ENCODE measurements at places on chromosomes 11 and 22.

- no peak for DNase-seq
Observed at GRCh38 chr11:16817351-16817750, 78.9 kb downstream of the C11orf58 start.

DNA sequence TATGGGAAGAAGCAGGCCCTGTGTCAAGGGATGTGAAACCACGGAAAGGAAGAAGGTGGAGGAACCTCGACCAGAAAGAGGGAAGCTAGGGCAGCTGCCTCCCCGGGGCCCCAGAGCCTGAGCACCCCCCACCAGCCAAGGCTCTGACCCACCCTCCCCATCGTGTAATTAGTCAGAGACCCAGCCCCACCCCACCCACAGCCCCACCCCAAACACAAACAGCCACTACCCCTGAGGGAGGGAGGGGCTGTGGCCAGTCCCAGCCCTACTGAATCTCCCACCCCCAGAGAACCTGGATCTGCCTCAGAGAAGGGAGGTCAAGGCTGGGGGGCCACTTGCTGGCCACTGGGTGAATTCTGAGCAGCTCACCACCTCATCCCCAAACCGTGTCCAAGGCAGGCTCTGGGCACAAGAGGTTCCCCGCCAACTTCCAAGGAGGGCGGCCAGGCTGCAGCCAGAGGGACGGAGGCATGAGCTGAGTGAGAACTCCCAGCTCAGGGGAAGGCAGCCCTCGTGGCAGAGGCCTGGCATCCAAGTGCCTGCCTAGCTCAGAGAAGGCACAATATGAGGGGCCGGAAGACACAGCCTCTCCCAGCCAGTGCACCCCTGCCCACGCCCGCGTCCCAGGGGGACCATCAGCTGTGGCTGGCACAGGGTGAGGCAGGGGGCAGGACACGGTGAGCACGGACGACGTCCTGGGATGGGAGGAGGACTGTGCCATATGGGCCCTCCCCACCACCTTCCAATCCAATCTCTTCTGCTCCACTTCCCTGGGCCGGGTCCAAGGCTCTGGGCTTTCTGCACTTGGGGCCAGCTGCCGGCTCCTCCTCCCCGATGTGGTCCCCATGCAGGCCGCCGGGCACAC is 2.7 kb downstream of the PLXNB2 start:
- peak; percentile 47 for DNase-seq

DNA sequence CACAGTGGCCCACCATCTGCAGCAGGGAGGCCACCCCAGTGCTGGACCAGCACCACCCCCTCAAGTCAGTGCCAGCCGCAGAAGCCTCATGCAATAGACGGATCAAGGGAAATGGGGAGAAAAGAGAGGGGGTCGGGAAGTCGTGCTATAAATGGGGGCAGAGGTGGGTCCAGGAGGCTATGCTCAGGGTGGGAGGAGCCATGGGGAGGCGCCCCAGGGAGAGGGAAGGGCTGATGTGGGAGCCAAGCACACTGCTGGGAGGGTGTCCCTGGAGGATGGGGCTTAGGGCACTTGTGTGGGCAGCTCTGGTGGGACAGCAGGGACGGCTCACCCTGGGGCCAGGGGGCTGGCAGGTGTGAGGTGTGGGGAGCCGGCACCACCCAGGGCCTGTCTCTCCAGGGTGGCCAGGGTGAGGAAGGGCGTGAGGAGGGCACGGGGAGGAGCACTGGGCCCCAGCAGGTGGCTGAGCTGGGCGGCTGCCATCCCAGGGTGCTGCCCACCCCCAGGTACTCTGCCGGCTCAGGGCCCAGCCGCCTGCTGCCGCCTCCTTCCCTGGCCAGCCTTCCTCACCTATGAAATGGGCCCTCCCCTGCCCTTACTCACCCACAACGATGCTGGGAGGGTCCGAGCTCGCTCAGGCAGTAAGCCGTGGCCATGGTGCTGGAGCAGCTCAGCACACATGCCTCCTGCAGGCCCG is 18.0 kb downstream of the PHLDA2 start:
- no peak for DNase-seq

- DNase-seq, result no peak
Observed at GRCh38 chr11:65014726-65015227, 817 bp downstream of the ARL2 start.

DNA sequence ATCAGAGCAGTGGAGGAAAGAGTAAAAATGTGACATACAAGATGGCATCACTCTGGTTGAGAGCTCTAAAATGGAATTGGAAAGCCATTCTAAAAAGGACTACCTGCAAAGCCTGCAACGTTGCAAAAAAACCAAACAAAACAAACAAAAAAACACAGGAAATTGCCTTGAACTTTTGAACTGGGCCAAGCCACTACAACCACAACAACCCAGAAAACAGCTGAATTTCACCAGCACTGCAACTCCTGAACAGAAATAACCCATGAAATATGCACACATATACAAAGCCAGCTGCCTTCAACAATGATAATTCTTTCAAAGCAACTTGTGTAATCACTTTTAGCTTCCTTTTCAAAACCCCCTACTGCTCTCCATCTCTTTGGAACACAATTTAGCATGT is 326.6 kb upstream of the LRRC4C start:
- DNase-seq, result no peak

DNA sequence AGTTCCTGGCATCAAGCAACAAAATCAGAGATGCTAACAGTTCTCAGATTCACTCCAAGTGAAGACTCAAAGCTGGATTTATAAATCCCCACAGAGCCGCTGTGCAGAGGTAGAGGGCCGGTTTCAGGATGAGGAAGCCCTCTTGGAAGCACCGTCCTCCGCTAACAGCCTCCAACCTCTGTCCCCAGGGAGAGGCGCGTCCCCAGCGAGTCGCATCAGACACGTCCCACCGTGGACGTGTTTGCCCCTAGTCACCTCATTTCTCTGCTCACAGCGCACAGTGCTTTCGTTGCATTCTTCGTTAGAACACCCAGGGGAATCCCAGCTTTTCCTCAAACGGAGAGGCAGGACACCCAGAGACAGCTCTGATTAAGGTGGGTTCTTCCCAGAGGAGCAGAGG is 642.9 kb downstream of the BRD1 start:
- DNase-seq, result no peak

DNA sequence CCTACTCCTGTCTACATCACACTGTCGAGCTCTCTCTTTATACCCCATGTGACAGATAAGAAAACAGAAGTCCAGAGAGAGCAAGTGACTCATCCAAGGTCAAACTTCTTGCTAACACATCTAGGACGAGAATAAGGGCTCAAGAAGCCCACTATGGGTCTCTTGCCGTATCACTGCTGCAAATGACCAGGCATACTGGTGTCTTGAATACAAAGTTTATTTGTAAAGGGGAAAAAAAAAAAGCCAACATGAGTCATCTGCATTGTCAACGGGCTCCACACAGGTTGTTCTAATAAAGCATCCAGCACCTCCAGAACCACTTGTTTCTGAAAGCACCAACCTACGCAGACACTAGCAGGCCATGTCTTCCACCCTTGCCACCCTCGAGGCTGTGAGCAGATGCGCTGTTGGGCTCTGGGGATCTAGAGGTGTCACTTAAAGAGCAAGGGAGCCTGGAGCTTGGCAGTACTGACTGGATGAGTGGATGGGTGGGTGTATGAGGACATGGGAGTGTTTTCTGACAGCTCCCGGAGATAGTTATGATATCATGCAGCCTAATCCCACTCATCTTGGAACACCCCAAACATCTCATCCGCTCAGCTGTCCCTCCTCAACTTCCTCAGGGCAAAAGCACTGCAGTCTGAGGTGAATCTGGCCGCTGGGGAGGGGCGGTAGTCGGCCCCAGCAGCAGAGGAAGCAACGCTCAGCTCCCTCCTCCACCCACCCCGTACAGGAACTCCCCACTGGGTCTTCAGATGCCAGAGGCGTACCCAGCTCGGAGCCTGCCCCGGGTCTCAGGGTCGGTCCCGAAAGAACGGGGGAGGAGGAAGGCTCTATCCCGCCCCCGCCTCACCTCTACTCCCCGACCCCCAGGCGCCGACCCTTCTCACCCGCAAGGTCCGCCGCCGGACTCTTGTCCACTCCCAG is 1.0 kb downstream of the SMCO4 start:
- peak; percentile 24 for DNase-seq

GRCh38 chr11:121318848-121319834 is 26.6 kb downstream of the SC5D start:
- DNase-seq, result peak; percentile 5

GRCh38 chr11:43582863-43583462 is 97.6 kb upstream of the HSD17B12 start:
- no peak for DNase-seq

DNA sequence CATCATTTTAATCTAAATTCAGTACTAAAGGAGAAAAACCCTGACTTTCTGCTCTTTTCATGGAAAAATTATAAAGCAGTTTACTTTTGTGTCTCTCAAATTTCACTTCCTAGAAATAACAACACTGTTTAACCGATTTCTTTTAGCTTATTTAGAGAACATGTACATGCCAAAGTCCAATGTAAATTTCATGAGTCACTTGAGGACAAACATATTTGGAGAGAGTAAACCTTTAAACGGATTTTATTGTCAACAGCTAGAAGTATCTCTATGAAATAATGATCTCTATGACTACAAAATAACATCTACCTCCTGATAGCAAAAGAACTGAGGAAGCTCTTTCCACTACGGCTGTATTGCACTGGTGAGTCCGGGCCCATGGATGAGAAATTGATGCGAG is 46.3 kb upstream of the SLC22A25 start:
- no peak for DNase-seq

DNA sequence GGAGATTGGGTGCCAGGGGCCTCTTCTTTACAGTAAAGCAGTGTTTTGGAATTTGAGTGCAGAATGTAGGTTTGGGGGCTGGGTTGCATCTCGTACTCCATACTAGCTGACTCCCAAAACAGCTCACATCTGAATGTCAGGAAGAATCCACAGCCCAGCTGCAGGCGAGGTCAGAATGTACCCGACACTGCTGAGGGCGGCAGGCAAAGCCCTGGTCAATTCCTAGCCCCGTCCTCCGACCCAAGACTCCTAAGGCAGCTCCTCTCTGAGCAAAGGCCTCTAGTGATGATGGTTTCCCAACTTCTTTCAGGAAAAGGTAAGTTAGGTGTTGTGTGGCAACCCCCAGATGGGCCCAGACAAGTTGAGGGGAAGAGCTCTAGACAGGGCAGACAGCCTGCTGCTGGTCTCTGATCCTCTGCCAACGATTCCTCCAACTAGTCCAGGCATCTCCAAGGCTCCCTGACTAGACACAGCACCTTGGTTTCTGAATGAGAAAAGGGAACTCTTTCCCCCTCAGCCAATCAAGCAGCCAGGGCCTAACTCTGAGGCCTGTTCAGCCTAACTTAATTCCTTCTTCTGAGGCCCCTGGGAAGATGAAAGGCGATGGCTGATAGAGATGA is 8.6 kb downstream of the LARGE2 start:
- DNase-seq, result no peak

- no peak for DNase-seq
Observed at GRCh38 chr22:16586170-16586569, 6.4 kb downstream of the CCT8L2 start.
